ENCODE measurements at places on chromosomes 2 and 18.
A peak's percentile ranks its signal among the peaks of the same experiment; 100 is the strongest.

GRCh38 chr18:56119681-56120080 is 518.7 kb downstream of the TXNL1 start:
- no peak for DNase-seq

GRCh38 chr2:237290261-237290660 is 123.7 kb downstream of the COL6A3 start:
- DNase-seq, result no peak

DNA sequence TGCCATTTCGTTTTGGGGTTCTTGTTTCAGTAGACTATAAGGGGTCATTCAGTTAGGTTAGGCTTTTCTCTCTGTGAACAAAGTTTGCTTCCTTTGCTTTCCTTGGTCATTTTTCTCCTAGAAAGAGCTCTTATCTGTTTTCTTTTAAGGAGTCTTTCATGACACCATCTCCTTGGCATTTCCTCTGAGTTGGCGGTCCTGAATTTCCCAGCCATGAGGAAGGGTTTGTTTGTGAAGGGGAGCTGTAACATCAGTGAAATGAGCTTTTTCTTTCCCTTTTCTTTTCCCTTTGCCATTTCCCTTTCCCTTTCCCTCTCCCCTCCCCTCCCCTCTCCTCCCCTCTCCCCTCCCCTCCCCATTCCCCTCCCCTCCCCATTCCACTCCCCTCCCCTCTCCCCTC is 61.7 kb downstream of the MAP4K4 start:
- no peak for DNase-seq

DNA sequence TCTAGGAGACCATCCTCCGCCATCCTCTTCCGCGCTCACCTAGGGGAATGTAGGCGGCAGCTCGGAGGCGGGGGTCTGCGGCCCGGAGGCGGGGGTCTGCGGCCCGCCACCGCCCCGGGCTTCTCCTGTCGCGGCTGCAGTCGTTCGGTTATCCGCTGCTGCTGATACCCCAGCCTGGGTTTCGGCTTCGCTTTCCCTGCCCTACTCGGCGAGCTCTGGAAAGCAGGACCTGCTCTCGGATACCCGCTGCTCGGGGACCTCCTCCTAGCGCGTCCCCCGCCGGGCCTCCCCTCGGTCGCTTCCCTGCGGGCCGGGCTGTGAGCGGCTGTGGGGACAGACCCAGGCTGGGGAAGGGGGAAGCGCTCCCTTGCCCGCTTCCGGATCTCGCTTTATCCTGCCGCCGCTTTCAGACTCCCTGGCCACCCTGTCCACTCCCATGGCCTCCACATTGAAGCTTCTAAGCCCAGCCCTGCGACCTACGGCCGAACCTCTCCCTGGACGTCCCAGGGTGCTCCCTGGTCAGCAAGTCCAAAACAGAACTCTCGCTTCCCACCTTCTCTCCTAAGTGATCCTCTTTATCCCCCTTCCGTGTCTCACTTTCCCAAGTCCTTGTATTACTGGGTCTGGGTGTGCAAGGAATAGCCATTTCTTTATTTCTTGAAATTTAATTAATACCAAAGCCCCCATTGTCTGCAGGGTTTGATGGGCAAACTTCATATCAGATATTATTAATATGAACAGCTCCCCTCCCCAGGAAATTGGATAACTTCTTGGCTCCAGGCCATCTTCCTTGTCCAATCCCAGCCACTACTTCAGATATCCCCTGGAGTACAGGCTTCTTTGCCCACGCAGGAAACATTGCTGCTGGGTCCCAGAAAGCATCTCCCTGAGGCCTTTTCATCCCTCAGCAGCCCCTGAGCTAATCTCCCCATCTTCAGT is 769 bp downstream of the FKBP1B start:
- peak; percentile 9 for DNase-seq

DNA sequence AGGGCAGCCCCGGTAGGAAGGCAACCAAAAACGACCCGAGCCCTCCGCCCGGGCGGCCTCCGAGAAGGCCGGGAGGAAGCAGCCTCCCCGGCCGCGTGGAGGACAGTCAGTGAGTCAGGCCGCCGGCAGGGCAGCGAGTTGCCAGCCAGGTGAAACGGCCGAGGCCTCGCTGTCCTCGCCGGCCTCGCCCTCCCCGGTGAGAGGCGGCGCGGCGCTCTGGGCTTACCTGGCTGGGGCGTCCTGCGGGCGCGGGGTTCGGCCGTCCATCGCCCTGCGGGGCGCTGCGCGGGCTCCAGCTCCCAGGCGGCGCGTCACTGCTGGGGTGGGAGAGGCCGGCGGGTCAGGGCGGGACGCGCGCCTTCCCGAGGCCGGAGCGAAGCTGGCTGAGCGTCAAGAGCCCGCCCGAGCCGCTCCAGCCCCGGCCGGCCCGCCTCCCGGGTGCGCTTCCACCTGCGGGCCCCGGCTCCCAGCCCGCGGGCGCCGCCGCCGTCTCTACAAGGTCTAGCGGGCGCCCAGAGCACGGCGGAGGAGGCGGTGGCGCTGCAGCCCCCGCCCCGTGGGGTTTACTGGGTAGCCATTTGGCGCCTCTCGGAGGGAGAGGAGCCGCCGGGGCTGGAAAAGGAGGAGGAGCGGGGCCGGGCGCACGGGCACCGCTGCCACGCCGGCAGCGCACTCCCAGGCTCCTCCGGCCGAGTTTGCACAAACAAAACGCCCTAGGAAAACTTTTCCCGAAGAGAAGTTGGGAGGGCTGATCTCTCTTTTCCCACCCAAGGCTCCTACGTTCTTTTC is 499 bp downstream of the COBLL1 start:
- DNase-seq, result no peak

DNA sequence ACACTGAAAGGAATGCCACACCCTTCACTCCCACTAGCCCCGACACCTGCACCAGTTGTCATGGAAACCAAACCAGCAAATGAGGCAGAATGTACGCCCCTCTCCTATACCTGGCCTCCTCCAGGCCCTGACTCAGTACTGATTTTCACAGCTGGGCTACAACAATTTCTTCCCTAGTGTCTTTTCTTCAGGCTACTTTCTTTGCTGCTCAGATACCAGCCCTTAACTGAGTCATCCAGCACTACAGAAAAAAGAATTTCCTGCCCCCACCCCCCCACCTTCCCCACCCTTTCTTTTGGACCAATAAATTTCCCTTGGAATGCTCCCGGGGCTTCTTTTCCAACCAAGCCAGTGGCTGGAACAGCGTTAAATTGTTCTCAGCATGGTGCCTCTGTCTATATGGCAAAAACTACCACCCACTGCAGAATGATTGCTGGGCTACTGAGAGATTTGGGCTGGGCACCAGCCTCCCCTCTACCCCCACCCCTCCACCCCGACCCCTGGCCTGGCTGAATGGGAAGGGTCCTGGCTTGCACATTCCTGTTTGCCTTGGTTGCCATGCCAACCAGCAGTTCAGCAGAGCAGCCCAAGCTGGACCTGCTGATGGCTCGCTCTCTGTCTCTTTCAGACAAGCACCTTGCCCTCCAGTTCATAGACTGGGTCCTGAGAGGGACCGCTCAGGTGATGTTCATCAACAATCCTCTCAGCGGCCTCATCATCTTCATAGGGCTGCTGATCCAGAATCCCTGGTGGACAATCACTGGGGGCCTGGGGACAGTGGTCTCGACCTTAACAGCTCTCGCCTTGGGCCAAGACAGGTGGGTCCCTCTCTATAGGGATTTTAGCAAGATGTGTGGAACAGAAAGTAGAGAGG is 11.3 kb downstream of the SLC14A2 start:
- no peak for DNase-seq

GRCh38 chr2:150153646-150154307 is 333.7 kb downstream of the RND3 start:
- no peak for DNase-seq
